ENCODE measurements at places on chromosomes 2 and 18. TPM values are rescaled to one million over a fixed set of nuclear protein-coding genes. Genes with fewer than 3 reads are reported as not detected.

GRCh38 chr2:71876542-71877451 is 270.9 kb downstream of the CYP26B1 start:
- DNase-seq, result no peak

DNA sequence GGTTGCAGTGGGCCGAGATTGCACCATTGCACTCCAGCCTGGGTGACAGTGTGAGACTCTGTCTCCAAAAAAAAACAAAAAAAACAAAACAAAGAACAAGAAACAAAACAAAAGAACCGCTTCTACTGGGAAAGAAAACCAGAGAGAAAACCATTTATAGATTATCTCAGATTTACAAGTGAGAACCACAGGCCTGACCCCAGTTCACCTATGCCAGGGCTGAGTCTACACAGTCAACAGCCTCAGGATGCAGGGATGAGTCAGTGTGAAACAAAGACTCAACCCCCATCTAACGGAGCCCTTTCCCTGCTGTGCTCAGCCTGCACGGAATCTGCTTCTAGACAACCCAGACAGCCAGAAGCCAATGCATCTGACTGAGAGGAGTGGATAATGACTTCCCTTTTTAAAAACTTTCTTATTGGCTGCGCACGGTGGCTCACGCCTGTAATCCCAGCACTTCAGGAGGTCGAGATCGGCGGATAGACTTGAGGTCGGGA is 25.5 kb upstream of the YWHAQ start:
- no peak for DNase-seq

DNA sequence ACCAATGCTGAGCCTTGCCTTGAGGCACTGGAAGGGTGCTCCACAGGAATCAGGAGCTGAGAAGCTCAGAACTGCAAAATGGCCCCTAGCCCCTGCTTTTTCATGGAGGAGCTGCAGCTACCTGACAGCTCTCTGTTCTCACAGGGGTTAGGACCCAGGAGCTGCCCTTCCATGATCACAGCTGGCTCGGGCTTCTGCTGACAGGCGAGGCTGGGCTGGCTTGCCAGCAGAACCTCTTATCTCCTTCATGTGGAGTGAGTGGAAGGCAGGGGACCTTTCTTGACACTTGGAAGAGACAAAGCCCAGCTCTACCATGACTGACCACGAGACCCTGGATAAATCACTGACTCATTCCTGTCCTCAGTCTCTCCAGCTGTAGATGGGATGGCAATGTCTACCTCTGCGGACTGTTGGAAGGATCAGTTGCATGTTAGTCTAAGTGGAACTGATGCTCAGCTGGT is 113.4 kb downstream of the CAPN13 start:
- DNase-seq, result peak; percentile 28

- DNase-seq, result no peak
These were observed 2.8 kb downstream of the KCNG2 start for GRCh38 chr18:79800371-79801180.

DNA sequence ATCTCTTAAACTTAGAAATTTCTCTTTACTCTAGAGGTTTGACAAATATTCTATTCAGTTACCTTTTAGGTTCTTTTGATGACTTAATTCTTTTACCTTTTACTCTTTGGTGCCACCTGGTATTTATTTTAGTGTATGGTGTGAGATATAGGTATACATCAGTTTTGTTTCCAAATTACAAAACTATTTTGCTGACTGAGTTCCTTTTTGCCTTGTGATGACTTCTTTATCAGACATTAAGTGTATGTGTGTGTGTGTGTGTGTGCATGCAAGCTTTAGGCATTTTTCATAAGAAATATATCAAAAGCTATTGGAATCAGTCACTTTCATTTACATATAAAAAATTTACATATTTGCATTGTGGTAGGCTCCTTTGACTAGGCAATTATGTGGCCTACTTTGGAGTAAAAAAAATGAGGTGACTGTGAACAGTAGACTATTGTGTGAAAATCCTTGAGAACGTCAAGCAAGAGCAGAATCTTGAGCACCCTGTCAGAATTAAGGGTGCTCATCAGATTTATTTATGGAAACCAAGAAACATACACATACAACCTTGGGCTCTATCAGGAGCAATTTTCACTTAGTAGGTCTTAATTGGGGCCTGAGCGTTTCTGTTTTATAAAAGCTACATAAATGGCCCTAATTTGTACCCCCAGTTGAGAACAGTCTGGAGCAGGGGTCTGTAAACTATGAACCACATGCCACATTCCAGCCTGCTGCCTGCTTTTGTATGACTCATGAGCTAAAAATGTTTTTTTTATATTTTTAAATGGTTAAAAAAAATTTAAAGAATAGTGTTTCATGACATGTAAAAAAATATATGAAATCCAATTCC is 415.9 kb downstream of the SLC4A3 start:
- no peak for DNase-seq

- DNase-seq, result no peak
These were observed 366.9 kb downstream of the NYAP2 start for GRCh38 chr2:225766431-225766830.

GRCh38 chr2:239193925-239194677 is 206.7 kb downstream of the HDAC4 start:
- DNase-seq, result no peak

DNA sequence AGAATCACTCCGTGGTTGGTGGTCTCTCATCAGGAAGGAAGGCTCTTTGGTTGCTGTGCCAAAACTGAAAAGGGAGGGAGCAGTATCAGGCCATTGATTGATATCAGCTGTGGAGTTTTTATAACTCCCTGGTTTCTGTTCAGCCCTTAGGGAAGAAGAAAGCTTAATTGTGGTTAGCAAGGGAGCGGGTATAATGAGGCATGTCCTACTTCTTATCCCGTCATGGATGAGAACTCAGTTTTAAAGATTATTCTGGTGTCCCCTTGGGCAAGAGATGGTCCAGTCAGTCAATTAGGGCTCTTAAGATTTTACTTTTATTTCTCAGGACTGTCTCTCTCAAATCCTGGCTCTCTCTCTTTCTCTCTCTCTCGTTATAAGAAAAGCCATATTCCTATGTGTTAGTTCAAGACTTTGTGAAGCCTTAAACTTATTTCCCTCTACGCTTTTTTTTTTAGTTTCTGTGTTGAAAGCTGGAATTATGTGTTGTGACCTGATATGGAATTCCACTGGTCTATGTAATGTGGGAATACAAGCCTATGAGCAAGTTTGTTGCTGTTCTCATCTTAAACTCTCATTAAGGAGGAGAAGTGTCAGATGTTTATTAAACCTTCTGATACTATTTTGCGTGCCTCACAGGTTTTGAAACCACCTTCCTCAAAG is 514.0 kb upstream of the CDH2 start:
- no peak for DNase-seq

- DNase-seq, result no peak
These were observed 819.8 kb upstream of the ID2 start for GRCh38 chr2:7861910-7862702.

GRCh38 chr18:36757081-36757480 is 71.7 kb downstream of the TPGS2 start:
- no peak for DNase-seq

DNA sequence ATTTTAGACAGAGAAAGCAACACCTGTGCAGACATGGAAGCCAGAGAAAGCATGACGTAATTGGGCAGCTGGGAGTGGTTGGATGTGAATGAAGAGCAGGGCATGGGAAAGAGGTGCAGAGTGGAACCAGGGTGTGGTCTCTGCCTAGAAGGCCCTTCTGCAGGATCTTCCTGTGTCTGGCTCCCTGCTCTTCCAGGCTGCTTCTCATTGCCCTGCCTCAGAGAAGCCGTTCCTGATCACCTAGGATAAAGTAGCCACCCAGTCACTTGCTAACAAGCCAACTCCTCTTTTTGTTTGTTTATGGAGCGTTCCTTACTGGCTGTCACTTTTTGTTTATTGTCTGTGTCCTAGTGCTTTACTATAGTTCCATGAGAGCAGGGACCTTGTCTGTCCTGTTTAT is 28.5 kb downstream of the GALNT1 start:
- DNase-seq, result no peak

GRCh38 chr2:178363252-178363651 is 87.7 kb downstream of the PRKRA start:
- DNase-seq, result no peak

DNA sequence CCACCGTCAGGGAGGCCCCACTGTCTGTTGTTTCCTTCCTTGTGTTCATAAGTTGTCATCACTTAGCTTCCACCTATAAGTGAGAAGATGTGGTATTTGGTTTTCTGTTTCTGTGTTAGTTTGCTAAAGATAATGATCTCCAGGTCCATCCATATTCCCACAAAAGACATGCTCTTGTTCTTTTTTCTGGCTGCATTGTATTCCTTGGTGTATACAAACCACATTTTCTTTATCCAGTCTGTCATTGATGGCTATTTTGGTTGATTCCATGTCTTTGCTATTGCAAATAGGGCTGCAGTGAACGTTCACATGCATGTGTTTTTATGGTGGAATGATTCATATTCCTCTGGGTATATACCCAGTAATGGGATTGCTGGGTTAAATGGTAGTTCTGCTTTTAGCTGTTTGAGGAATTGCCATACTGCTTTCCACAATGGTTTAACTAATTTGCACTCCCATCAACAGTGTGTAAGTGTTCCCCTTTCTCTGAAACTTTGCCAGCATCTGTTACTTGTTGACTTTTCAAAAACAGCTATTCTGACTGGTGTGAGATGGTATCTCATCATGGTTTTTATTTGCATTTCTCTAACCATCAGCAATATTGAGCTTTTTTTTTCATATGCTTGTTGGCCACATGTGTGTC is 156.6 kb upstream of the NOSTRIN start:
- no peak for DNase-seq

GRCh38 chr18:6652098-6652497 is 77.4 kb upstream of the ARHGAP28 start:
- DNase-seq, result no peak

- peak; percentile 41 for DNase-seq
These were observed 36.3 kb downstream of the RTP5 start for GRCh38 chr2:241905716-241906377.

DNA sequence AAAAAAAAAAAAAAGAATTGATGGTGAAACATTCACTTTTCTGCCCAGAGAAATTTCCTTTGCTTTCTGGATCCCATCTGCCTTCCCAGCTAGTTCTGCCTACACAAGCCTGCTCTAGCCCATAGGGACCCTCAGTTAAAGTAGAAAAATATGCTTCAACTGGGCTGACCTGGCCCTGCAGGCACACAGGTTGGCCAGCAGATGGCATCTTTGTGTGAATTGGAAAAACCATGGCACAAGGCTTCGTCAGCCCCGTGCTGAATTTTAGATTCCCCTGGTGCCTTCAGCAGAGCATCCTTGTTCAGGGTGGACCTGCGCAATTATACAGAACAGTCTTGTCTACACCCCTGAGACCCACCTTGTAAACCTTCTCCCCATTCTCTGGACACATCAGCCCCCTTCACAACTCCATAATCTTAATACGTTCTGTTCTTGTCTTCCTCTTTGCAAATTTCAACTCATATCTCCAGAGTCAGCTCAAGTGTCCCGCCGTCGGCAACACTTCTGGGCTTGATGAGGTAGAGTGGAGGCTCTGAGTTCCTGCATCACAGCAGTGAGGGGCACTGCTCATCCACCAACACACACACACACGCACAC is 114.5 kb downstream of the INSIG2 start:
- no peak for DNase-seq

DNA sequence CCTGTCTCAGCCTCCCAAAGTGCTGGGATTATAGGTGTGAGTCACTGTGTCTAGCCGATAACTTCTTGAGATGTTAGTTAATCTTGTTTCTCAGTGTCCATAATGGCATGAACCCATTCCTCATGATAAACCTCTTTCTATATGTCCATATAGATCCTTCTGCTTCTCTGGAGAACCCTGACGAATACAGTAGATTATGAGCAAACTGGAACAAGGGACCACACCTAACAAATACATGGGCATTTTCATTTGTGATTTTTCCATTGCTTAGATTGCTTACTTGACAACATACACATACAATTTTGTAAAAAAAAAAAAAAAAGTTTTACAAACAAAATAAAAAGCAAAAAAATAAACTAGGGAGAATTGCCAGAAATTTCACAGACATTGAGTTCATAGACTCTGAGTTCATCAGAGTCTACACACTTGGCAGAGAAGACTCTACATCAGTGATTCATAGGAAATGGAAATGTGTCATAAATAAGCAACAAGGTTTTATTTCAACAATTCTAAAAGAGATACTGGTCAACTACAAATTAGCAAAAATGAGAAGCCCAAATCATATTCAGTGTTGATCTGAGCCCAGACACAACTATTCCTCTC is 96.7 kb downstream of the GALR1 start:
- no peak for DNase-seq

GRCh38 chr2:218648088-218648786 is 11.2 kb downstream of the ZNF142 start:
- no peak for DNase-seq

- no peak for DNase-seq
These were observed 166.1 kb downstream of the ANKRD30B start for GRCh38 chr18:14914121-14914520.

The CXCR1 gene
- total RNA-seq, result not detected

The LRATD1 gene
- total RNA-seq, result 27.5 TPM

The DSG3 gene
- 0.05 TPM for total RNA-seq

The CFC1 gene
- total RNA-seq, result not detected

The TLX2 gene
- total RNA-seq, result not detected

The GTF3C2 gene
- 109 TPM for total RNA-seq

The SRD5A2 gene
- 0.65 TPM for total RNA-seq

The PID1 gene
- 25.8 TPM for total RNA-seq

The TSPYL6 gene
- total RNA-seq, result not detected

The KCNG3 gene
- not detected for total RNA-seq

The TMEM237 gene
- total RNA-seq, result 23.6 TPM

The IL1RN gene
- 80.2 TPM for total RNA-seq

The NT5DC4 gene
- total RNA-seq, result not detected

The PARD3B gene
- 31.4 TPM for total RNA-seq
